Astrocyte of the cerebellum (primary cell): ENCODE measurements at places on chromosomes 2 and 18.
A peak's percentile ranks its signal among the peaks of the same experiment; 100 is the strongest.

DNA sequence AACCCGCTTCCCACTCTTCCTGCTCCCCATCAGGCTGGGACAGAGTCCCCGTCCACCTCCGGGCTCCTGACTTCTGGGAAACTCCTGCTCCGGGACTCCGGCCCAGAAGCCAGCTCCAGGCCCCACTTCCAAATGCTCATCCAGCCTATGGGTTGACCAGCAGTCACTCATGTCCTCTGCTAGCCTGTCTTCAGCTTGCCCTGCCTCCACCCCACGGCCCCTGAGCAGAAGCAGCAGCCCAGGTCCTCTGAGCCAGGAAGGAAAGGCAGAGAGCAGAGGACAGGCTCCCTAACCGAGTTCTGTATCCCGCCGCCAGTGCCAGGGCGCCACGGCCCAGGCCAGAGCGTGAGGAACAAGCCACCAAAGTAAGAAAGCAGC lies 86.4 kb upstream of the ID2 start:
- DNase-seq: no peak

DNA sequence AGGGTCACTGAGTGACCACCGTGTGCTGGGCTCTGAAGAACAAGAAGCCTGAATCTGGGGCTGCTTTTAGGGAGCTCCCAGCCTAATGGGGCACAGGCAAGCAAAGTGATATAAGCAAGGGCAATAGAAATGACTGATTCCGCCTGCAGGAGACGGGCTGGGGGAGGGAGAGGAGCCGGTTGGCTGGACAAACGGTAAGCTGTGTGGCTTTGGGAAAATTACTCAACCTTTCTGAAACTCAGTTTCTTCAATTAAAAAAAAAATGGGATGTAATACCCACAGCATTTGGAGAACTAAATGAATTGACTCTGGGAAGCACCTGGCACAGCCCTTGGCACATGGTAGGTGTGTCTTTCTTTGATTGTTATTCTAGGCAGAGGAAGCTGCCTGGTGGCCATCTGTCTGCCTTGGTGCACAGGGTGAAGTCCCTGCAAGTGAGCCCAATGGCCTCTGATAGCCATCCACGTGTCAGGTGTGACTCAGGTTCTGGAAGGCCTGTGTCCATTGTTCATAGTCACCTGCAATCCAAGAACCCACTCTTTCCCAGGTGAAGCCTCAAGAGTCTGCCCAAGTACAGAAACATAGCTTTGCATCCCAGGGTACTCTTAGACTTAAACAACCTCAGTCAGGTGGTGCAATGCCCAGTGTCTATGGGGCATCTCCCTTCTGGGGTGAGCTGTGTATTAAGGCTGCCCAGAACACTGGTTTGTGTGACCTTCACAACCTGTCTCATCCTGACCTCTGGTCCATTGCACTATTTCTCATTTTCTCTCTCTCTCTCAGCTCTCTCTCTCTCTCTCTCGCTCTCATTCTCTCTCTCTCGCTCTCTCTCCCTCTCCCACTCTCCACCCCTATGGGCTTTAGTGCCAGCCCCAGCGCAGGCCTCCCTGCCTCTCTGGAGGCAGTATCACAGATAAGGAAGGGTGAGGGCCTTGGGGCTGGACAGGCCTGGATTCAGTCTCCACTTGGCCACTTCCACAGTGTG lies 30.0 kb upstream of the NTSR2 start:
- DNase-seq: no peak

GRCh38 chr2:157359628-157360027 lies 34.0 kb upstream of the ERMN start:
- no peak for DNase-seq

GRCh38 chr2:47592381-47592780 lies 189.4 kb downstream of the MSH2 start:
- DNase-seq: no peak

DNA sequence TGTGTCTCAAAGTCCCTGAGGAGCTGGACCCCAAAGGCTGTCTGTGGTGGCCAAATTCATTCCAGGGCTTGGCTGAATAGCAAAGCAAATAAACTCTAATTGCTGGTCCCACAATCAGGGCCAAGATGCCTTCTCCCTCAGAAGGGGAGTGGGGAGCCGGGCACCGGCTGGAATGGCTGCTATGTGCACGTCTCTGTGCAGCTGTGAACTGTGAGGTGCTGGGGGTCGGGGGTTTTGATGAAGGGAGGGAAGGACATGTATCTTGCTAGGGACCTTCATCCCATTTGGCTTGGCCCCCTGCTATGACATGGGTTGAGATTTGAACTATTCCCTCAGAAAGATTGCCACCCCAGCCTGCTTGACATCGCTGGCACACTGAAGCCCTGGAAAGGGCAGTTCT lies 60.4 kb downstream of the CIB4 start:
- no peak for DNase-seq

DNA sequence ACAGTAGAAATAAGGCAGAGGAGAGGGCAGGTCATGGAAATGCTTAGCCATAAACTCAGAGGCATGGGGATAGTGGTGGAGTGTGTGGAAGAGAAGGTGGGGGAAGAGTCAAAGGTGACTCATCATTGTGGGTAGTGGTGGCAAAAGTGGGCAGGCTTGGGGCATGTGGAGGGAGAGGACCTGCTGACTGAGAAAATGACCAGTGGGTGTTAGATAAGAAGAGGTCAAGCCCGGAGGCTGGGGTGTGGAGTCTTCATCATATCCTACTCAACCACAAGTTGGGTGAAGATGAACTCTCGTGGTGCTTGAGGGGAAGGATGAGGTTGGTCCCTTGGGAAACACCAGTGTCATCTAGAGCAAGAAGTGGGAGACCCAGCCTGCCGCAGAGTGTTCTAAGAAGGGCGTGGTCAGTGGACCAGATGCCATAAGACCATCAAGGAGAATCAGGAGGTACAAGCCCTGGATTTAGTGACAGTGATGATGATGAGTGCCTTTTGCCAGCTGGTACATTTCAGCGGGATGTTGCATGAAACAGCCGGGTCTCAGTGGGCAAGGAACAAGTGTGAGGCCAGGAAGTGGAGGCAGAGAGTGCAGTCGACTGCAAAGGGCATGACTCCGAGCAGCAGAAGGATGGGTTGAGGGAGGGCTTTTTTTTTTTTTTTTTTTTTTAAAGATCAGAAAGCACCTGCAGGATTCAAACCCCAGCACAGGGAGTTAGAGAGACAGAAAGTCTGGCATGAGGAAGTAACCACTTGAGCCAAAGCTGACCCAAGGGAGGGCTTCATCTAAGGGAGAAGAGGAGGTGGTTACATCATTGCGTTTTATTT lies 122.6 kb upstream of the SPRED2 start:
- no peak for DNase-seq

GRCh38 chr2:228224410-228224809 lies 42.9 kb upstream of the SPHKAP start:
- no peak for DNase-seq

DNA sequence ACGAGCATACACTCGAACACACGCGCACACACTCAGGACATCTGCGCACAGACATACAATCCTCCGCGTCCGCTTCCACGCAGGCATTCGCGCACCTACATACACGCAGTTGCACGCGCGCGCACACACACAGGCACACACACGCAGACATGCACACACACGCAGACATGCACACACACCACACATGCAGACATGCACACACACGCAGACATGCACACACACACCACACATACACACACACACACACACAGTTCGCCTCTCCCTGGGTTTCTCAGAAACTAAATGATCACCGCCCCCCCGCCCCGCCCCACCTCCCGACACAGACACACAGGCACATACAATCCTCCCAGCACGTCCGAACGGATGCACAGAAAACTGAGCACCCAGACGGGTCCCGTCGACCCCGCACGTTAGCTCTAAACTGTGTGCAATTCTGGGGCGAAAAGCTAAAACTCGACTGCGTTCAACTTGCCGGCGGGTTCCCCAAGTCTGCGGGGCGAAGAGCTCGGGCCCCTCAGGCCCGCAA lies 1.0 kb downstream of the EPHA4 start:
- no peak for DNase-seq

GRCh38 chr2:175431101-175431946 lies 249.8 kb upstream of the ATP5MC3 start:
- DNase-seq: no peak

DNA sequence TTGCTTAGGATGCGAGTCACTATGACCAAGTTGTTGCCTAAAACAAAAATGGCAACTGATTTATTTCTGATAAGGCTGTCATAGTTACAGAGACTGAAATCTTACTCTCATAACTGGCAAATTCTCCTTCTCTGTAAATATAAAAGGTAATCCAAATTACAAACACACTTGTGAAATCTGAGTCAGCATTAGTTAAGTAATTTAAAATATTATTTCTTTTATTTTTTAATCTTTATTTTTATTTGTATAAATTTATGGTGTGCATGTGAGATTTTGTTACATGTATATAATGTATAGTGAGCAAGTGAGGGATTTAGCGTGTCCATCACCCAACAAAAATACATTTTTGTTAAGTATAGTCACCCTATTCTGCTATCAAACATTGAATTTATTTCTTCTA lies 1342.8 kb upstream of the TMEFF2 start:
- DNase-seq: no peak

DNA sequence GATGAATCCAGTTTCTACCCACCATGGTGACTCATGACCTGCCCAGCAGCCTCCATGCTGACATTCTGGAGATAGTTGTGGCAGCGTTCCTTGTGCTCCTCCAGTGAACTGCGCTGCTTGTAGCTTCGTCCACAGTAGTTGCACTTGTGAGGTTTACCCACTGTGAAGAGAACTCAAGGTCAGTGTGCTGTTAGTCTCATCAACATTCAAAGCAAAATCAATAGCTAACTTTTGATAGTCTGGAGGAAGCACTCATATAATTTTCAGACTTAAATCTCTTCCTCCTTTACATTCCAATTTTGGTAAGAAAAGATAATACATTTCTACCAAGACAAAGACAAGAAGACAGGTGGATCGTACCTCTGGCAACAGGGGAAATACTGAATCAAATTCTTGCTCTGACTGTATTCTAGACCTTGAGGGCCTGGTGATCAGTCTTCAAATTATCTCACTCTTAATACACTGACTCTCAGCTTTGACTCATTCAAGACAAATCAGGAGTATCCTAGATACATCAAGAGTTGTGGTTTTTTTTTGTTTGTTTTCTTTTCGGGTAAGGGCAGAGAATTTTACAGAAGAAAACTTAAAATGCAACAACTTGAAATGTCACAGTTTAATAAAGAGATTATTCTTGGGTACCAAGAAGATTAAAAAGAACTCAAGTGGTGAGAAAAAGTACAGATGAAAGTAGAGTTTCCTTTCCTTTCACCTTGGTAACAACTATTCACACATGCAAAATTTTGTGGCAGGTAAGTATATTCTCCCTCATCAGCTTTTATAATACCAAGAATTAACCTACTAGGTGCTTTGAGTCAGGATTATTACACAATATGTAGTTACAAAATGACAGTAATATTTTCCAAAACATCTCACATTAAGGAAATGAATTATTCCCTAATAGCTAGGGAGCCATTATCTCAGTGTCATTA lies 129.2 kb downstream of the IKZF2 start:
- peak; percentile 43 for DNase-seq

DNA sequence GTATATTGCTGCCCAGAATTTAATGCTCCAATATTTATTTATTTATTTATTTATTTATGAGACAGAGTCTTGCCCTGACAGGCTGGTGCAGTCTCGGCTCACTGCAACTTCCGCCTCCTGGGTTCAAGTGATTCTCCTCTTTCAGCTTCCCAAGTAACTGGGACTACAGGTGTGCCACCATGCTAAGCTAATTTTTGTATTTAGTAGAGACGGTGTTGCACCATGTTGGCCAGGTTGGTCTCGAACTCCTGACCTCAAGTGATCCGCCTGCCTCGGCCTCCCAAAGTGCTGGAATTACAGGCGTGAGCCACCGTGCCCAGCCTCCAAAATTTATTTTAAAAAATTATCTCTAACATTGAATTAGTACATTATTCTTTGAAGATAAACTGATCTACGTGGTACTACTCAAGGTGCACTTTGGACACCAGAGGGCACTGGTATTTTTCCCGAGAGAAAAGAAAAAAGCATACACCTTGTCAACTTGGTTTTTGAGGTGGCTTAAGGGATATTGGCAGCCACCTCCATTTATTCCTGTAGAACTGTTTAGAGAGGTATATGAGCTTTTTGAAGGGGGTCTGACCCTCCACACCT lies 1.4 kb upstream of the IDH1 start:
- DNase-seq: no peak

DNA sequence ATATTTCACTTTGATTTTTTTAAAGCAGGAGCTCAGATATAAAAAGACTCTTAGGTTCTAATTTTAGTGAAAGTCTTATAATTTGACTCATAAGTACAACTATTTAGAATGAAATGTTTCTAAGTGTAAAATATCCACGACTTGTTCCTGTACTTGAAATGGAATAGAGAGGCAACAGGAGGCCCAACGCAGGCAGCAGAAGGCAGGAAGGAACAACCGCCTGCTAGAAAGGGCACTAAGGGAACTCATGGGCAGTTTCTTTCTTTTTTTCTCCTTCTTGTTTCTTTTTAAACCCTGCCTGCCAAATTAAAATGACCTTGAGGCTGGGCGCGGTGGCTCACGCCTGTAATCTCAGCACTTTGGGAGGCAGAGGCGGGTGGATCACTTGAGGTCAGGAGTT lies 51.0 kb downstream of the RBMS1 start:
- DNase-seq: no peak

DNA sequence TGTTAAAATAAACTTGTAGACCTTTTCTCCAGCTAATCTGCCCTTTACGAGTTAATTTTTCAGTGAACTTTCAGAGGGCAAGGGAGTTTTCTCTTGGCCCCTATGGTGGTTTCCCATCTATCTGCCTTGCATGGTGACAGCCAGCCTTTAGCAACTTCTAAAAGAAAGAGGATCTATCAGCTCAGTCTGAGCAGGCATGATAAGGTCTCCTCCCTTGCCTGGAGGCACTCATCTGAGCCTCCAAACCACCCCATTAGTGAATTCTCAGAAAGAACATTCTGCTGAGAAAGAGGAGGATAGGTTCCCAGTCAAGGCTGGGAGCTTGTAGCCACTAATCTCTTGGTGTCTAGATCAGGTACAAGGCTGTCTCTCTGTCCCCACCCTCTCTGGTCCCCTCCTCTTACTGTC lies 10.7 kb upstream of the GYPC start:
- no peak for DNase-seq

DNA sequence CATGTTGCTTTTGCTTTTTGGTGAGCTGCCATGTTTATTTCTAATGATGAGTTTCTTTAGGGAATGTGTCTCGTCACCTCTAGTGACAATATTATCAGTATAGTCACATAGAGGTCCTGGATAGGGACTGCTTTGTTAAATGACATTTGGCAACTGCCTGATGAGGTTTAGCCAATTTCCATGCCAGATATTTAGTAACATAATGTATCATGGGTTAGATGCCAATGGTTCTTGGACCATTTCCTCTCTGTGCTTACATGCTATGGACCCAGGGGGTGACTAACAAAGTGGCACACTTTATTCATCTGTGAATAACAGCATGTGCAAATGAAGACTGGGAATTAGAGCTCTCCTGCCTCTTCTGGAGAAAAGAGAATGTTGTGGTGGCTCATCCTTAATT lies 56.2 kb upstream of the RAB27B start:
- no peak for DNase-seq

GRCh38 chr18:46301081-46301480 lies 196.9 kb downstream of the HAUS1 start:
- DNase-seq: peak; percentile 19

GRCh38 chr2:18777250-18777812 lies 188.0 kb upstream of the NT5C1B start:
- no peak for DNase-seq
